LNCaP clone FGC (cell line): ENCODE measurements at places on chromosomes 16 and 17.
A peak's percentile ranks its signal among the peaks of the same experiment; 100 is the strongest.

DNA sequence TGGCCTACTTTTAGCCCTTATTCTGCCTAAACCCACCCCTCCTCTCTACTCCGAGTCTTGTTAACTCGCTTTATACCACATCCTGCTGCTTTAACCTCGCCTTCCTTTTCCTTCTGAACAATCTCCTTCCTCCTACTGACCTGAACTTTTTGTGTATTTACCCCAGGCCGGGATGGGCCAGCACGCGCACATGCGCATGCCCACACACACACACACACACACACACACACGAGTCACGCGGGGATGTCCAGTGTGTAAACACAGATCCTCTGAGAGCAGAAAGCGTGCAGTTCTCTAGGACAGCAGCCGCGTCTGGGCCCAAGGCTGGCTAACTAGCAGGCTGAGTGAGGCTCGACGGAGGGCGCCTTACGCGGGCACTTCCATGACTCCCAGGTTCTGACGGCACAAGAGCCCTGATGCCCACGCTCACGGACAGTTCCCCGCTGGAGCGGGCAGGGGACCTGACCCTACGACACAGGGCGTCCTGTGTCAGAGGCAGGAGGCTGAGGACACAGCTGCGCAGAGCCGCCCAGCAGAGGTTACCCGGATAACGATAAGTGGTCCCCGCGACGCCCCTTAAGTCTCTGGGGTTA lies 610 bp downstream of the PIK3R5 start:
- DNase-seq, result no peak

GRCh38 chr16:75420987-75421819 lies 12.1 kb downstream of the CFDP1 start:
- no peak for DNase-seq

GRCh38 chr16:8963010-8963820 lies 491 bp downstream of the USP7 start:
- no peak for DNase-seq

- no peak for DNase-seq
Observed at GRCh38 chr17:17041018-17041521, 1.2 kb upstream of the MPRIP start.

GRCh38 chr16:16045296-16045695 lies 95.9 kb downstream of the ABCC1 start:
- DNase-seq, result no peak

GRCh38 chr17:32596206-32596605 lies 109.4 kb downstream of the CDK5R1 start:
- DNase-seq, result no peak

GRCh38 chr16:86462334-86463084 lies 47.8 kb upstream of the FOXF1 start:
- no peak for DNase-seq

DNA sequence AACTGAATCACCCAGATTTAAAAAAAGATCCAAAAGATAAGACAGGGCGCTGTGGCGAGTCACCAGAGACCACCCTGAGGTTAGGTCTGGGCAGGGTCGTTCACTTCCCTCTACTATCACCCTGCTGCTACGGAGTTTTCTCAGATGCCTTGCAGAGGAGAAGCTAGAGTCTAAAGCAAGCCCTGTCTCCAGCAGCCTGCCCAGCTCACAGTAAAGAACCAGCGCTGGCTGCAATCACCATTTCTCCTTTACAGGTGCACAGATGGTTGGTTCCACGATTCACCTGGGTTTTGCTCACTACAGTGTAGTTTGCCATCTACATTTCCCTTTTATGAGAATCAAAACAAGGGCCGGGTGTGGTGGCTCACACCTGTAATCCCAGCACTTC lies 71.3 kb downstream of the SRCIN1 start:
- DNase-seq, result no peak

GRCh38 chr16:88790312-88791211 lies 5.5 kb upstream of the PIEZO1 start:
- no peak for DNase-seq

- DNase-seq, result no peak
Observed at GRCh38 chr17:37553401-37553966, 55.7 kb downstream of the SYNRG start.

DNA sequence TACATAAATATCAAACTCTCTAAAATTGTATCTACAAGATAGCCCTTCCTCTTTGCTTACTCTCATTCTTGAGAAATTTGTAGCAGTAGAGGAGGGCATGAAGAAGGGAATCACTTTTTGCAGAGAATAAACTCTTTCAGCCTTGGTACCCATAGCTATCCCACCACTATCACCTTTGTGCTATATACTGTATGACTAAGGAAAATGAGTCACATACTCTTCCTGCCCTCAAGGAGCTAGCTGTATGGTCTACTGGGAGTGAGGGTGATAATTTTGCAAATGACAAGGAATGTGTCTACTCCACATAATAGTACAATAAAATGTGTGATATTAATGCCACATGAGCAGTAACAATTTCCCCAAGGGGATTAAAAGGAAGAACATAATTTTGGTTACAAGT lies 184.6 kb upstream of the WSB1 start:
- DNase-seq, result no peak

DNA sequence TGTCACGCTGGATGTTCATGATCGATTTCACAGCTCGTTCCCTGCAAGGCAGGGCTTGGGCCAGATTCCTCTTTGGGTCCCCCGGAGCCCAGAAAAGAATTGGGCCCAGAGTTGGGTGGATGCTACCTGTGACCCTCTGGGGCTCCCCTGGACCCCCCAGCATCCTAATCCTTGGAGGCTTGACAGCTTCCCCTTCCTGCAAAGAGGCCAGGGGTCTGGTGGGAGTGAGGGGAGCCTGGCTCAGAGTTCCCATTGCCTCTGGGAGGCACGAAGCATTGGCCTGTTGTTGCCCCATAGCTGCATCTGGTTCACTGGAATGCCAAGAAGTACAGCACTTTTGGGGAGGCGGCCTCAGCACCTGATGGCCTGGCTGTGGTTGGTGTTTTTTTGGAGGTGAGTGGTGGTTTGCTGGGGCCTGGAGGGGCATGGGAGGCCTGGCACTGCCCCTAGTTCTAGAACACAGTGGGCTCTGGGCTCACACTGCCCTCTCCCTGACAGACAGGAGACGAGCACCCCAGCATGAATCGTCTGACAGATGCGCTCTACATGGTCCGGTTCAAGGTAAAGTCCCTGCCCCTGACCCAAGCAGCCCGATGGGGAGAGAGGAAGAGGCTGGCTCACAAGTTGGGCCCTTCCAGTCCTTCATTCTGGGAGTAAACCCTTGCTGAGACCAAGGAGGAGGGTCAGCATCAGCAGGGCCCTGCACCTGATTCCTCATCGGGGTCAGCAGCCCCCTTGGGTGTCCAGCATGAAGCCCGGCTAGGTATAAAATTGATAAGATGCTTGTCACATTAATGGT lies 7.2 kb downstream of the CA7 start:
- DNase-seq, result no peak

- DNase-seq, result peak; percentile 82
Observed at GRCh38 chr16:68704232-68704867, 32.7 kb upstream of the CDH1 start.

- no peak for DNase-seq
Observed at GRCh38 chr17:80871341-80871740, 120.3 kb upstream of the CHMP6 start.

DNA sequence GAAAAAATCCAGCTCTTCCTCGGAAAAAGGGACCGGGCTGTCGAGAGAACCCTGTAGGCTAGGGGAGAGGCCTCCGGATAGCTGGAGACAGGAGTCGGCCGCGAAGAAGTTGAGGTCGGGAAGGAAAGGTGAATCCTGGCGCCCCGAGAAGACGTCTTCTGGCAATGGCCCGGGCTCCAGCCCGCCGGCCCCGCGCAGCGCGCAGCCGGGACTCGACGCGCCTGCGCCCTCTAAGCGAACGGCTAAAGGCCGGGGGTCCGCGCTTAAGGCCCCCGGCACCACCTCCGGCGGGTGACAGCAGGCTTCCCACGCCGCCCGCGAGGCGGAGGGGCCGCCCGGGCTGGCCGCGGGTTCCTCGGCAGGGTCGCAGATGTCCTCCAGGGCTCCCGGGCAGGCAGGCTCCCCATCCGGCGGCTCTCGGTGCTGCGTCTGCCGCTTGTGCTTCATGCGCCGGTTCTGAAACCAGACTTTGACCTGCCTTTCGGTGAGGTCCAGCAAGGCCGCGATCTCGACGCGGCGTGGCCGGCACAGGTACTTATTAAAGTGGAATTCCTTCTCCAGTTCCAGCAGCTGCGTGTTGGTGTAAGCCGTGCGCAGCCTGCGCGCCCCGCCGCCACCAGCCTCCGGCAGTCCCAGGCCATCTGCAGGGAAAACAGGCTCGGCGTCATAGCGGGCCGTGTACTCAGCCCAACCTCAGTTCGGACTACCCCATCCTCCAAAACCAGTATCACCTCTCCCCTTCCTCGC lies 1.6 kb downstream of the HOXB2 start:
- DNase-seq, result no peak

DNA sequence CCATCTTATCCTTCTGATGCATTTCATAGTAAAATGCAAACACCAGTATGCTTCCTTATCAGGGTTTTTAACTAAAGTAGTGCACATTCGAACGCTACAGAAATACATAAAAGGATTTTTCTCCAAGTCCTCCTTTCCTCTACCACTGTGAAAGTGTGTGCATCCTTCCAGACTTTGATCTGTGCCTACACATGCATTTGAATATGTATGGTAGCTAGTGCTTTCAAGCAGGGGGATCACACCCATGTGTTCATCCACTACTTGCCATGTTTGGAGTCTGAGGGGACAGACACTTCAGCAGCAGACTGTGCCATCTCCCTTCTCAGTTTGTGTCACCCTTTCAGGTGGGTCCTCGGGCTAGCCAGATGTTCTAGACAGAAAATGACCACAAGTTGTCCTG lies 14.9 kb downstream of the LDHD start:
- no peak for DNase-seq

GRCh38 chr17:30173649-30174048 lies 57.0 kb downstream of the NSRP1 start:
- DNase-seq, result no peak

GRCh38 chr16:23679274-23679985 lies 741 bp downstream of the PLK1 start:
- DNase-seq, result no peak

- DNase-seq, result no peak
Observed at GRCh38 chr17:44807817-44808155, 22.3 kb downstream of the GJC1 start.

GRCh38 chr16:66513111-66513723 lies 36.7 kb downstream of the TK2 start:
- no peak for DNase-seq

DNA sequence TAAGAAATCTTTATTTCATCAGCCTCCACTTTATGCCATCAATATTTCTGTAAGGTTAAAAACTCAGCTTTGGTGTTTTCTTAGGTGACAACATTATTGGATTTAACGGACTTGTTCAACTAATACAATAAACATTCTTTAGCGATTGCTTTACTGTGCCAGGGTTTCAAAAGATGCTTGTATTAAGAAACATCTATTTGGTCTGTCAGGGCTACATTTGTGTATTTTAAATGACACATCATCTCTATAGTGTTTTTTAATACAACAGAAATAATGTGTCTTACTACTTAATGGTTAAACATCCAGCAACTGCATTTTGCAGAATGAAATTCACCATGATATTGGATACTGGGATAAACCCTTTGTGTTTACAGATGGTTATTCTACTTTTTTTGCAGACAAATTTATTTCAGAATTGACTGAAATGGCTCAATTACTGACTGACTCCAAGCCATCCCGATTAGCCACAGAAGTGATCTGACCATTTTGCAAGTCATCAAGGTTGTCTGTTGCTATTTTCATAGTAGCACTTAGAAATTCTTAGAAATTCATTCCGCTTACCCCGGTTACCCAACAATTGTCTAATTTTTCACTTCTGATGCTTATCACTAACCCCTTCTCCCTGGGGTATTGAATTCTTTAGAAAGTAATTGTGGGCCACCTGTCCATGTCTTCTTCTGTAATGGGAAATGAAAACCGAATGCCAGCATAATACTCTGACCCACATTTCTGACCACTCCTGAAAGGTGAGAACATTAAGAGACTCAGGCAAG lies 63.7 kb downstream of the HS3ST3A1 start:
- no peak for DNase-seq

GRCh38 chr17:73650140-73650539 lies 5.9 kb upstream of the SDK2 start:
- DNase-seq, result no peak

DNA sequence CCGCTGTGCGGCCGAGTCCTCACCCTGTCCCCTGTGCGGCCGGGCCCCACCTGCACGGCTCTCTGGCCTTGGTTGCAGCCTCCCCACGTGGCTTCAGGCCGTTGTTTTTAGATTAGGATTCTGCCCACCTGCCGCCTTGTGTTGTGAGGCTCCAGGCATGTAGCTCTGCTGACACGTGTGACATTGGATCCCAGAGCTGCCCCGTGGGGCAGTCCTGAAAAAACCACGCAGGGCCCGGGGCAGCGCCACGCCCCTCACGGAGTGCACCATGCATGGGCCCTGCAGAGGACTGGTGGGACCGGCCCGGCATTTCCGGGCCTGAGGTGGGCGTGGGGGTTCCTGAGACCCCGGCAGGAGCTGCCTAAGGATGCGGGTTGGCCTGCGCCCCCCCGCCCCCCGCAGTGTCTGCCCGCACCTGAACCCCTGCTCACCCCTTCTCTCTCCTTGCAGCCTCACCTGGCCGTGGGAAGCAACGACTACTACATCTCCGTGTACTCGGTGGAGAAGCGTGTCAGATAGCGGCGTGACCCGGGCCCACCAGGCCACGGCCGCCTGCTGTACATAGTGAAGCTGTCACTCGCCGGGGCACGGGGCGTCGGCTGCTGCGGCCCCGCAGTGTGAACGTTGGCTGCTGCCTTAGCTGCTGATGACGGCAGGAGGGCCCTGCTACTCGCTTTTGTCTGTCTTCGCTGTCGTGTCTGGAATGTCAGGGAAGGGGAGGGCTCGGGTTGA lies 27.7 kb upstream of the CHMP6 start:
- no peak for DNase-seq

DNA sequence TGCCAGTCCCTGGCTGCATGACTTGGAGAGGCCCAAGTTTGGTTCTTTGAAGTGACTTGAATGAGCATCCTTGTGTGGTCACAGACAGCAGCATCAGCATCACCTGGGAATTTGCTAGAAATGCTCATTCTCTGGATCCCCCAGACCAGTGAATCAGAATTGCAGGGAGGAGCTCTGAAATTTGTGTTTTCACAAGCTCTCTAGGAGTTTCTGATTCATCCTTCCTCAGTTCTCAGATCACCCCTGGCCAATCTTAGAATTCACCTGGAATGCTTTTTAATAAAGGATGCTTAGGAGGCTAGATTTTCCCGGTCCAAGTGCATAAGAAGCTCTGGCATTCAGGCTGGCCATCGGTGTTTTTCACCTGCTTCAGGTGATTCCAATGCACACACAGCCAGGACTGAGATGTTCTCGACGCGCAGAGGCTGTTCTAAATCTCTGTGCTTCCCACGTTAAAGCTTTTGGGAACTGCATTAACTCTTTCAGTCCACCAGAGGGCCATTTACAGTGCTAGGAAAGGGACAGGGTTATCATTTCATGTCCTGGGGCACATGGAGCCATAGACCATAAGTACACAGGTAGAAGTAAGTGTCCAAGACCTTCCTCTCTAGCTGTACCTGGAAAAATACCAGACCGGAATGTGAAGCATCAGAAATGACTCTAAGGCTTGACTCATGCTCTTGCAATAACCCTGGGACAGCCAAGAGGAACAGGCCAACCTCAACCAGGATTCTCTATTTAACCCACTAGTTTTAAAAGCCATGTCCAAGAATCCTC lies 85.7 kb upstream of the XYLT1 start:
- peak; percentile 3 for DNase-seq

GRCh38 chr17:30950669-30951399 lies 20.0 kb upstream of the RNF135 start:
- DNase-seq, result peak; percentile 26

- DNase-seq, result no peak
Observed at GRCh38 chr16:53614346-53614745, 89.3 kb downstream of the RPGRIP1L start.

GRCh38 chr16:81733295-81733694 lies 45.8 kb upstream of the PLCG2 start:
- DNase-seq, result no peak

GRCh38 chr17:48510761-48511604 lies 19.8 kb downstream of the HOXB1 start:
- no peak for DNase-seq
